Activated T-helper 17 cell treated with anti-CD3 and anti-CD28 coated beads, Interleukin-2, amount 50 U/mL, for 72 hours (primary cell): ENCODE measurements at places on chromosomes 3 and 15. TPM values are rescaled to one million over a fixed set of nuclear protein-coding genes. Genes with fewer than 3 reads are reported as not detected.

DNA sequence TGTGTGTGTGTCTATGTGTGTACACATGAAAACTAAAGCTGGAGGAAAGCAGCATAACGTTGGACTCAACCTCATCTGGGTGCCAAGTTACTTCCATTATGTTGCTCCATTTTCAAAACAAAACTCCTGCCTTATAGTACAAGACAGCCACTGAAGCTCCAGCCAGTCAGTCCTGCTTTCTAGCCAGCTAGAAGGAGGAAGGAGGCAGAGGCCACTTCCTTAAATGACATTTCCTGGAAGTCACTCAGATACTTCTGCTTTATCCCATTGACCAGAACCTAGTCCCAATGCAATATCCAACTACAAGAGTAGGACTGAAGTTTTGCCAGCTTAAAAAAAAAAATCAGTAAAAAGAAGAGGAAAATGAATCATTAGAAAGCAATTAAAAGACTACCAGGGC, 31.7 kb downstream of the CADPS start:
- ATAC-seq, result no peak

DNA sequence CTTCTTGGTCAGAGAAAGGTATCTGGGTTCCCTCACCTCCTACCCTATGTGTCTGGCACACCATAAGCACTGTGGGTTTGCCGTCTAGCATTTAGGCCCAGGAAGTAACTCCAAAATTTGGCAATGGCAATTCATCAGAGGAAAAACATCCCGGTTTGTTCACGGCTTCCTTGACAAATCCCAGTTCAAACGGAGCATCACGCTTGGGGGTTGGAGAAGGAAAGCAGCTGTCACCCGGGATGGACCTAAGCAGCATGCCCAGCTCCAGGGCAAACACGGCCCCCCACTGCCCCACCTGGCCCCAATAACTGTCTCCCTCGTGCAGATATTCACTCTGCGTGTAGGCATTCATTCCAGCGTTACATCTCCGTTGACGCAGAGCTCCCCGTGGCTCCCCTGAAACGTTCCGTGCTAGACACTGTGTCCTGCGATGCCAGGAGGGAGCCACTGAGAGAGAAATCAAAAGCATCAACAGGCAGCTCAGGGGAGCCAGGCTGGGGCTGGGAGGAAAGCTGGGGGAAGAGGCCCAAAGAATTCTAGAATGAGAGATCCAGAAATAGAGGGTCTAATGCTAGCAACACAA, 41.4 kb downstream of the NTRK3 start:
- ATAC-seq, result no peak

- ATAC-seq, result no peak
These were observed 60.3 kb upstream of the EIF1B start for GRCh38 chr3:40249168-40249567.

DNA sequence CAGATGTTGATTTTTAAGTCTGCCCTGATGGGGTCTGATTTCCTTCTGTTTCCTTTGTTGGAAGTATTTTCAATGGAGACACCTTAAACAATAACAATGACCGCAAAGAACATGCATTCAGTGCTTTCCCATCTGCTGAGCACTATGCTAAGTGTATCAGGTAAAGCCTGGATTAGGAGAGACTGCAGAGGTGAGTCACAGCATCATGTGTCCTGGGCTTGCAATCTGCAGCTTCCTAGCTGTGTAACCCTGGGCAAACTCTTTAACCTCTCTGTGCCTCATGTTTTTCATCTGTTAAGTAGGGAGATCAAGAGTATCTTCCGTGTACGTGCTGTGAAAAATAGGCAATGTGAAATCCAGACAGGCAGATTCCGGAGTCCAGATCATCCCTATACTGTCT, 13.3 kb upstream of the CHRNB4 start:
- ATAC-seq, result no peak

- no peak for ATAC-seq
These were observed 16.0 kb upstream of the MEGF11 start for GRCh38 chr15:66269326-66270090.

- no peak for ATAC-seq
These were observed 29.5 kb downstream of the CORO2B start for GRCh38 chr15:68608206-68608843.

DNA sequence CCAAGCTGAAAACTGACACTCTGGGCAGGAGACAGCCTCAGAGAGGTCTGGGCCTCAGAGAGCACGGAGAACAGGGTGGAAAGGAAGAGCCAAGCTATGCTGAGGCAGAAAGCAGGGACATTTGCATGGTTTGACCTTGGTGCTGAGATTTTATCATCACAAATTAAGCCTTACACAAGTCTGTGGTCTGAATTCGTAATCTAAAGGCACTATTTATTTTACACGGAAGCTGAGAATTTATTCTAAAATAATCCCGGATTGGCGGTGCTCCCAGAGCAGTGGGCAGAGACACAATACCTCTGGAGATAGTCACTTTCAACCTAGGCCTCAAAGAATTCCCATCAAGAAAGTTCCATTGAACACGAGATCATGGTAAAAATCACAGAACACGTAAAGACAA, 47.5 kb downstream of the CFAP92 start:
- ATAC-seq, result no peak

GRCh38 chr3:127679534-127680145, 6.9 kb downstream of the ABTB1 start:
- ATAC-seq, result no peak

DNA sequence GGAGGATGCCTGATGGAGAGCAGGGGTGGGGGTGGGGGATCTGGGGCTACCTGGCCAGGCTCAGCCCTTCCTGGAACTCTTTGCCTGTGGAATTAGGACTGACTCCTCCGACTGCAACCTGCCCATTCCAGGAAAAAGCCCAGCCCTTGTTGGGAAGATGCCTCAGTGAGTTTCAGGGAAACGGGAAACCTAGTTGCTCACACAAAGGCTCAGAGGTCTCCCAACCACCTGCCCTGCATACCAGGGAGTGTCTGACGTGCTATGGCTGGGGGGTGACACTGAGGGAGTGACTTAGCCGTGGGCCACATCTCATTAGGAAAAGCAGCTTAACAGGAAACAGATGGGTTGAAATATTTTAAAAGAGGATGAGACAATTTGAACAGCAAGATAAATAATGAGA, 27.9 kb downstream of the CYP8B1 start:
- ATAC-seq, result no peak

GRCh38 chr3:26719134-26719533, 96.6 kb downstream of the LRRC3B start:
- no peak for ATAC-seq

DNA sequence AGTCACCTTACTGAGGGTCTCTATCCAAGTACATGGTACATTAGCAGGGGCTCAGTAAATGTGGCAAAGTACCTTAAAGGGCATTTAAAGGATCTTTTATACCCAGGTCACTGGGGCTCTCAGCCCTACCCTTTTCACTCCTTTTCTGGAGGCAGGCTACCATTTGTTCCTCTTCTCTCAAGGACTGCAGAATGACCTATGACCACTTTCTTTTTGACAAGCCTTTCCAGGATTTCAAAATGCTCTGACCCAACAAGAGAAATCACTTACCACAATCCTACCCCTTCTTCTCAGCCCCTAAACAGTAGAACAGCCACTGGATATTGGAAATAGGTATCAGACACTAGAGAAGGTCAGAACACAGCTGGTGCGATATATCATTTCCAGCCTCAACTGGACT, 221.8 kb upstream of the TPRG1 start:
- no peak for ATAC-seq

DNA sequence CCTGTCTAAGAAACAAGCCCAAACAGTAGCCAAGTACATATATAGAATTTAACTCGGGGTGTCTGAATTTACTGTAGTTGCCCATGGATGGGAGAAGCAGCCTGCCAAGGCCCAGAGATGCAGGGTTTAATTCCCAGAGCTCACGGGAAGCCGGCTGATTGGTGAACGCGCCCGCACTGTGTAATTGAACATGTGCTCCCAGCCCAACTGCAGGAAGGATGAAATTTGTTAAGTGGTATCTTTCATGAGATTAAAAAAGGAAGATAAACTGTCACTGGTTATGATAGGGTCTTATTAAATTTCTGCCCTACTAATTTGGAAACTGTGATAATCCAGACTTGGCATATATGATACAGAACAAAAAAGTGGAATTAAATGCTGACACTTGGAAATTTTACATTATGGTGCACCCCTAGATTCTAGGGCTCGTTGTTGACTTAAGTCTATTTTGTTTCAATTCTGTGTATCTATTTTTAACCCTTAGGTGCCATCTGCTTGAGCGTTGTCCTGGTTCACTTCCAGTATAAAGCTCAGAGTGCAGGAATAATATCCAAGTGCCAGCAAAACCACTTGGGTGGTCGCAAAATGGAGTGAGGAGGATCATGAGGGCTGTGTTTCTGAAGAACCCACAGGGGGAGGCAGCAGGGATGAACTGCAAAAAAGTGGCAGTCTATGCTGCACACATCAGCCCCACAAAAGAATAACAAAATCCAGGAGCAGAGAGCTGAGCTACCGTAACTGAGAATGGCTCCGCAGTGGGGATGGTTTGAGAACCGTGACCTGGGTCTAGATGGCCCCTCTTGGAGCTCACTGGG, 13.8 kb upstream of the TMC3 start:
- no peak for ATAC-seq

DNA sequence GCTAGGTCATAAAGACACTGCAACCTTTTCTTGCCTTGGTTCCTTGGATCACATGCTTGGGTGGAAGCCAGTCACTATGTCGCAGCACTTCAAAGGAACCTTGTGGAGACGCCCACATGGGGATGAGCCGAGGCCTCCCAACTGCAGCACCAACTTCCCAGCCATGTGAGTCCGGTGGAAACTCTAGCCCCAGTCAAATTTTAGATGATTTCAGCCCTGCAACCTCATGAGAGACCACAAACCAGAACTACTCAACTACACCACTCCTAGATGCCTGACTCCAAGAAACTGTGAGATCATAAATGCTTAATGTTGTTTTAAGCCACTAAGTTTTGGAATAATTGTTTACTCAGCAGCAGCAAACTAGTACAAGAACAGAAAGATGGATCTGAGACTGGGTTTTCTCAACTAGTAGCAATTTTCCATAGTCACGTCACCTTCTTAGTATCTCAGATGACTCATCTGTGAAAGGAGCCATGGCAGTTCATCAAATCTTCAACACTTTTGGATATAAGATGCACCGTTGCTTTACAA, 86.5 kb downstream of the MB21D2 start:
- peak; percentile 89 for ATAC-seq

DNA sequence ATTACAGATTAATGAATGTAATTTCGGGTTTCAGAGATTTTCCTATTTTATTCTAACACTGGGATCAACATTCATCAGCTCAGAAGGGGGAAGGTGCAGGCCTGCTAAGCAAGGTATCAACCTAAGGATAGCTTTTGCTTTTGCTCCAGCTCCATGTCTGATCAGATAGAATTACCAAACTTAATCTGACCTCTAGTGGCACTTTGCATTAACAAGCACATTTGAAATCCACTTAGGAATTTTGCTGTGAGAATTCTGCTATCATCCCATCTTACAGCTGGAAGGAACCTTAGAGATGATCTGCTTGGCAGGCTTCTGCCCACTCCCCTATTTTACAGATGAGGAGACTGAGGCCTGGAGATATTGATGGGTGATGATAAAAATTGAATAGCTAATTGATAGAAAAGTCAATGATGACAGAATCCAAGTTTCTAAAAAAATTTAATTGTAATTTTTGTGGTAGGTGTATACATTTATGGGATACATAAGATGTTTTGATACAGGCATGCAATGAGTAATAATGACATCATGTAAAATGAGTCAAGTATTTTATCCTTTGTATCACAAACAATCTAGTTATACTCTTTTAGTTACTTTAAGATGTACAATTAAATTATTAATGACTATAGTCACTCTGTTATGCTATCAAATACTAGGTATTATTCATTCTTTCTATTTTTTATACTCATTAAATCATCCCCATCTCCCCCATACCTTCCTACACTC, 209.2 kb upstream of the ZPLD1 start:
- peak; percentile 57 for ATAC-seq

- ATAC-seq, result no peak
These were observed 16.5 kb upstream of the ATP2B2 start for GRCh38 chr3:10521772-10522441.

- no peak for ATAC-seq
These were observed 134.8 kb upstream of the TTC14 start for GRCh38 chr3:180467177-180467576.

- no peak for ATAC-seq
These were observed 366.3 kb downstream of the FEZF2 start for GRCh38 chr3:62007036-62007435.

- peak; percentile 60 for ATAC-seq
These were observed 44.0 kb upstream of the ETV5 start for GRCh38 chr3:186152889-186153292.

- no peak for ATAC-seq
These were observed 34.6 kb downstream of the ROPN1B start for GRCh38 chr3:126003447-126004190.

DNA sequence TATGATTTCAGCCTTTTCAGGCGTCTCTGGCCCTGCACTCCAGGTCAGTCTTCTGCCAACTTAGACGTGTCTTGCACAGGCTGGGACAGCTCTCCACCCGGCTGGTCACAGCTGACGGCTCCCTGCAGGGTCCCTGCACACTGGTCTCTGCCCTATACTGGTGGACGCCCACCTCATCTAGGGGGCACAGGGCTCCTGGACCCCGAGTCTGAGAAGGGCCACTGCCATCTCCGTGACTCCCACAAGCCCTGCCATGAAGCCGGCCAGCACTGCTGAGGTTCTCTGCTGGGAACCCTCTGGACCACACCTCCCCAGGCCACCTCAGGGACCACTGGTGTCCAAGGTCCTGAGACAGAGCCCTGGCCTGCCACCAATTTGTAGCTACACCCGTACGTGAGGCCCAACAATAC, 40.5 kb downstream of the CYFIP1 start:
- ATAC-seq, result no peak

DNA sequence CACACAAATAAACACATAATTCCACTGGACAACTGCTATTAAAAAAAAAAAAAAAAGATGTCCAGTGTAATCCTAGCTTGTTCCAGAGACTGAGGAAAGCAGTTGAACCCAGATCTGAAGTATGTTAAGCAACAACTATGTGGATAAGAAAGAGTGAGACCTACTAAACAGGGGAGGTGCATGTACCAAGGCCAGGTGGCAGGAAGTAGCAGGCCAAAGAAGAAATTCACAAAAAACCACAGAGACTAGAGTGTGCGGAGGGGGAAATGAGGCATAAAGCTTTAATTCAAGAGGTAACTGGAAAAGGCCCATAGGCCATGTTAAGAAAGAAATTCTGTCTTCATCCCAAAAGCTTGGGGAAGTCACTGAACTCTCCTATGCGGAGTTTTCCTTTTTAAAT, 490.0 kb downstream of the NAALADL2 start:
- ATAC-seq, result no peak

The PLSCR2 gene
- total RNA-seq, result not detected

The ASB14 gene
- total RNA-seq, result not detected

The NPAP1 gene
- not detected for total RNA-seq

The TMEM40 gene
- not detected for total RNA-seq

The DHX36 gene
- total RNA-seq, result 54.5 TPM

The SLC12A1 gene
- total RNA-seq, result not detected

The AAGAB gene
- total RNA-seq, result 32.8 TPM

The CHAC1 gene
- 2.4 TPM for total RNA-seq

The MAP6D1 gene
- total RNA-seq, result 2.0 TPM

The LRRC15 gene
- not detected for total RNA-seq

The SLC2A2 gene
- not detected for total RNA-seq

The CCR9 gene
- 0.19 TPM for total RNA-seq
